ENCODE measurements at places on chromosomes 6 and 20.

GRCh38 chr6:42100029-42100901 lies 42.2 kb downstream of the C6orf132 start:
- DNase-seq, result peak; percentile 30

DNA sequence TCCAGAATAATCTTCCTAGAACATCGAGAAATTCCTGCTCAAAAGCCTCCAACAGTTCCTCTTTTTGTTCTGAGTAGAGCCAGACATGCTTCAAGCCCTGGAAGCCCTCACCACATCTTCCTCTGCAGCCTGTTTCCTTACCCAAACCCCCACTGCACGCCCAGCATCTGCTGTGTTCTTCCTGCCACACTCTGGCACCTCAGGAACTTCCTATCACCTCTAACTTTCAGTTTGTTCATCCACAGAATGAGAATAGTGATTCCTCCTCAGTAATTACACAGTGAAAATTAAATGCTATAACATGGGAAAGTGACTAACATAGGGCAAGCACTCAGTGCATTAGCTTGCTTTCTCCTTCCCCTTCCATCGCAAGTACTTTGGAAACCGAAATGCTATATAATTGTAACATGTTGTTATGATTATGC lies 26.3 kb downstream of the C6orf89 start:
- DNase-seq, result no peak

DNA sequence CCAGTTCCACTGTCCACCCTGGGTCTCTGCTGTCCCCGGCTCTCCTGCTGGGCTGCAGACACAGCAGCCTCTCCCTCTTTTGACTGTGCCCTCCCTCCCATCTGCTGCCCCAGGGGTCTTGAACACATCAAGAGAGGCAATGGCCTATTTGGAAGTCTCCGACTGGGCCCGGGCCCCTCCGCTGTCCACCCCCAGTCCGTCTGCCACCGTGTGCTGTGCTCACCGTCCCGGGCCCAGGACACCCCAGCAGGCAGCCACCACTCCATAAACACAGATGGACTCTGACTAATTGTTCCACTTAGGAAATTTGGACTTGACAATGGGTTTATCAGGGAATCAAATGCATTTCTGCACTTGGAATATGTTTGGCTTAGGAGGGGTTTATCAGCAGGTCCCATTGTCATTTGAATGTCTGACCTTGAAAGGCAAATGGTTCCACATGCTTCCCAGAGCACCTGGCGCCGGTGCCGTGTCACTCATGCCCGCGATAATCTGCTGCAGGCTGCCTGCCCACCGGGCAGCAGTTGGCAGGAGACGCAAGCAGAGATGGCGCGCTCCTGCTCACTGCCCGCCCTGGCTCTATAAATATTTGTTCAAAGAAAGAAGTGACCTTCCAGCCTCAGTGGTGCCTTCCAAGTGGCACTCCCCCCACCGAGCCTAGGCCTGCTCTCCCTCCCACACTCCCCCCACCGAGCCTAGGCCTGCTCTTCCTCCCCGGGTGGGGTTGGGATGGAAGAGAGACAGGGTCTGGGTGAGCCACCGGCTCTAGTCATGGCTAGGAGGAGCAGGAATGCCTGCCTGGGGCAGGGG lies 18.8 kb upstream of the FRMD1 start:
- no peak for DNase-seq

GRCh38 chr20:8454137-8454712 lies 322.2 kb downstream of the PLCB1 start:
- DNase-seq, result no peak

- no peak for DNase-seq
These were observed 76.2 kb downstream of the LYRM2 start for GRCh38 chr6:89562093-89562973.

- DNase-seq, result no peak
These were observed 422.5 kb upstream of the RGS17 start for GRCh38 chr6:153553627-153554026.

DNA sequence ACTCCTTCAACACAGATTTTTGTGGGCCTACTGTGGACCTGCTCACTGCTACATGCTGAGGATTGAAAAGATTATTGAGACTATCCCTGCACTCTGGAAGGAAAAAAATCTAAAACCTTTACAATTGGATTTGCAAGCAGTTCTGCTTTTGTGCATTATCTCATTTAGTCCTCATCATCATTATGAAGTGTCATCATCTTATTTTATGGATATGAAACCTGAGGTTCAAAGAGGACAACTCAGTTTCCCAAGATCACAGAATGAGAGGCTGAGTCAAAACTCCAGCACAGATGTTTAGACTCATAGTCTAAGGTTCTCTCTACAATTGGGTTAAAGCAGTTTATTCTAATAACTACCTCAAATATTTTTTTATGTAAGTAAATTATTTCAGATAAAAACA lies 160.2 kb upstream of the MARCKS start:
- no peak for DNase-seq

- no peak for DNase-seq
These were observed 115.1 kb upstream of the FRMD1 start for GRCh38 chr6:168193816-168194721.
